ENCODE measurements at places on chromosomes 16 and 17.
A peak's percentile ranks its signal among the peaks of the same experiment; 100 is the strongest.

GRCh38 chr17:27665549-27665948, 34.6 kb downstream of the LGALS9 start:
- DNase-seq, result no peak

DNA sequence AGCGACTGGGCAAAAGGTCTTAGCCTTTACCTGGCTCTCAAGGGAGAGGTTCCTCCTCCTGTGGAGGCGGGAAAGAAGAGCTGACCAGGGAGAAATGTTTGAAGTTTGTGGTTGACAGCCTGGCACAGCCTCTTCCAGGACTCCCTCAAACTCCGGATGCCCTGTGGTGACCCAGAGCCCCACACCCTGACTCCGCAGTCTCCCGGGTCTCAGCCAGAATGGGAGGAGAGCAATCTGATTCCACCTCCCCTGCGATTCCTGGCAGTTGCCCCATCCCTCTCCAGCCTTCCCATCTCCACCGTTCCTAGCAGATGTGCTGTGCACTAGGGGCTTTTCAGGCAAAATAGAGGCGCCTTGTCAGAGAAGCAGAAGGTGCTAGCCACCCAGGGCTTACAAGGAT, 5.5 kb upstream of the DNAI2 start:
- DNase-seq, result no peak

DNA sequence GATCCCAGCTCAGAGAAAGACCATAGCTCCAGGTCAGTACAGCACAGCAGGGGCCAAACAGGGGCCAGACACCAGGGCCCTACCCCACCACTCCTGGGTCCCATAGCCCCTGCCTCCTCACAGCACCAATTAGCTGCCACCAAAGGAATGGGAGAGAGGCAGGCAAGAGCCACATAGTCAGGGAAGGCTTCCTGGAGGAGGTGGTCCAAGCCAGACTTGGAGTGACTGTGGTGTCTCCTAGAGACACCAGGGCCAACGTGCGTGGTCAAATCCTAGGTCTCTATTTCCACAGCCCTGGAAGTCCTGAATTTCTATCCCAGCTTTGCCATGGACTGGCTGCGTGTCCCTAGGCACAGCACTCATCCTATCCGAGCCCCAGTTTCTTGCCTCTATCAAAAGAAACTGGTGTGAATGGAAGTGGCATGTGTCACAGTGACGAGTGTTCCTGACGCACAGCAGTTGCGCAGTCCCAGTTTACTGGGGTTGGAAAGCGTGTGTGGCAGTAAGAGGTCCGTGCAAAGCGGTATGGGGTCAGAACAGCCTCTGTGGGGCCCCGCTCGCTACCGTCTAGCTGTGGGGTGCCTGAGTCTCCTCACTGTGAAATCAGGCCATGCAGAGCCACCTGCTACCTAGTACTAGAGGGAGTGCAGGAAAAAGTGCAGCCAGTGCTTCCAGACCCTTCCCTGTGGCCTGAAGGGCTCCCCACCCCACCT, 23.5 kb downstream of the KCNJ12 start:
- no peak for DNase-seq

GRCh38 chr17:82351254-82351712, 7.8 kb upstream of the TEX19 start:
- no peak for DNase-seq

DNA sequence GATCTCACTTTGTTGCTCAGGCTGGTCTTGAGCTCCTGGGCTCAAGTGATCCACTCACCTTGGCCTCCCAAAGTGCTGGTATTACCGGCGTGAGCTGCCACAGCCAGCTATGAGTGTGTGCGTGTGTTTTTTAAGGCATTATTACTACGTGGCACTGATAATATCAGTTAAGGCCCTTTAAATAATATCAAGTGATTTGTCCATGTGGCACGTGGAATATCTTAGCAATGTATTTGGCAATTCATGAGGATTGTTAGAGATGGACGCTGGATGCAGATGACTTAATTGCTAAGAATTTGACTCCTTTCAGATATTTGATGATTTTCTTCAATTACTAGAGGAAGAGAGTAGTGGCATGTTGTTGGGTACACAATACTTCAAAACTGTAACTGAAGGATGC, 25.5 kb upstream of the PMP22 start:
- no peak for DNase-seq

GRCh38 chr17:66583112-66583748, 251.7 kb upstream of the CACNG5 start:
- no peak for DNase-seq

GRCh38 chr16:66052745-66053144, 313.7 kb upstream of the CDH5 start:
- no peak for DNase-seq

DNA sequence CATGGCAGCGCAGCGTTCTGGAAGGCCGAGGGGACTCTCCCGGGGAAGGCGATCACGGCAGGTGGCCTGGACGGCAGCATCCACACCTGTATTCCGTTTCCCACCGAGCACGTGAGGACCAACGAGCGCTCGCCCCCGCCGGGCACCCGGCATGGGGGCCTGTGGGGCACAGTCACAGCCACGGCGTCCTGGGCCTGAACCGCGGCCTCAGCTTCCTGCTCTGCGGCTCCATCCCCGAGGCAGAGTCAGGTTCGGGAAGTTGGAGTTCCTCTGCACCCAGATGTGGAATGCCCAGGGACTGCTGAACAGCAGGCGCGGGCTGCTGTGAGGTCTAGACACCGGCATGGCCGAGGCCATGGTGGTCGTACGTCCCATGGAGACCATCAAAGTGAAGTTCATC, 1713.9 kb downstream of the TP53TG3F start:
- DNase-seq, result no peak

DNA sequence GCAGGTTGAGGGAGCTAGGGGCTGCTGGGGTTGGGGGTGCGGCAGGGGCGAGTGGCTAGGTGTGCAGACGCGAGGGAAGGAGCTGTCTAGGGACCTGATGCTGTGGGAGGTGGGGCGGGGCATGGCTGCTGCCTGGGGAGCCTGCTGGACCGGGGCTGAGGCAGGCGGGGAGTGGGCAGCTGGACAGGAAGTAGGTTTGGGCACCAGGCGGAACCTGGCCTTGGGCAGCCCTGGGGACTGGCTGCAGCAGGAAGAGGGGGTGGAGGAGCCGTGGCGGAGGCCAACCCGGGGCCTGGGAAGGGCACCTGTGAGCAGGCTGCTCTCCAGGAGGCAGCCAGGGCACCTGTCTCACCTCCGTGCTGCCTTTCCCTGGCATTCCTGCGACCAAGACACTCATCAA, 5.9 kb upstream of the DNASE1L2 start:
- DNase-seq, result no peak

- DNase-seq, result no peak
These were observed 31.0 kb upstream of the DHRS7B start for GRCh38 chr17:21095735-21096134.

DNA sequence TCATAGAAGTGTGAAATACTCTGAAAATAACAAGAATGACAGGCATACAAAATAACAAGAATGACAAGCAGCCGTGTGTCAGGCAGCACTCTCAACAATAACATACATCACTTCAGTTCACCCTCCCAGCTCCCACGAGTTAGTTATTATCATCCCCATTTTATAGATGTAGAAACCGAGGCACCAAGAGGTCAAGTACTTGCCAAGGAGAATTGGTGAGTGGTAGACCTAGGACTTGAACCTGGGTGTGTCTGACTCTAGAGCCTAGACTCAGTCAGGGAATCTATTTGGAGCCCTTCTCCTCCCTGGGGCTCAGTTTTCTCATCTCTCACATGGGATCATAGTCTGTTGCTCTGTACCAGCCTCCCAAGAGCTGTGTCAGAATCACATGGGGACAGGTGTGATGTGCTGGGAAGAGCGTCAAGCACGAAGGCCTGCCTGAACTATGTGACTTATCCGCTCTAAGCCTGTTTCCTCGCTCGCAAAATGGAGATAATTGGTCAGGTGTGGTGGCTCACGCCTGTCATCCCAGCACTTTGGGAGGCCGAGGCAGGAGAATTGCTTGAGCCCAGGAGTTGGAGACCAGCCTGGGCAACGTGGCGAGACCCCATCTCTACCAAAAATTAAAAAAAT, 19.4 kb upstream of the PHOSPHO1 start:
- DNase-seq, result no peak

DNA sequence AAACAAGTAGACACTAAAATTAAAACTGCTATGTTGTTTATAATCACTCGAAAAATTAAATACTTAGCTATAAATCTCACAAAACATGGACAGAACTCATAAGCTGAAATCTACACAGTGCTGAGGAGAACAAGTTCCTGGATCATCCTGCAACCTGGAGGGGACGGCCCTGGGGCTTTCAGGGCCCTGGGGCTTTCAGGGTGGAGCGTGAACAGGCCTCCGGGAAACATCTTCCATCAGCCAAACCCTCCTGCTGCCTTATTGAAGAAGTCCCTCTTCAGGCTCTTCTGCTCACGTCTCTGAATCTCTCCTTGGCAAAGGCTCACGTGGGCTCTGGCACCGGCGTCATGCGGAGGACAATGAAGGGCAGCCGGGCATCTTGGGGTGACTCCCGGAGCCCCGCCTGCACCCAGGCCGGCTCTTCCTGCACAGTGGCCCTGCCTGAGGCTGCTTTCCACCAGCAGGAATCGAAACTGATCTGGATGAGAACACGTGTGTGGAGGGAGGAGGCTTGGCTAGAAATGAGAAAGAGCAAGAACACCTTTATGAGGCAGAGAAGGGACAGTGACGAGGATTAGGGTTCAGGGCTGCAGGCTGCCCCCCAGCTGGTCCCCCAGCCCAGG, 127.3 kb downstream of the CDRT15L2 start:
- no peak for DNase-seq

DNA sequence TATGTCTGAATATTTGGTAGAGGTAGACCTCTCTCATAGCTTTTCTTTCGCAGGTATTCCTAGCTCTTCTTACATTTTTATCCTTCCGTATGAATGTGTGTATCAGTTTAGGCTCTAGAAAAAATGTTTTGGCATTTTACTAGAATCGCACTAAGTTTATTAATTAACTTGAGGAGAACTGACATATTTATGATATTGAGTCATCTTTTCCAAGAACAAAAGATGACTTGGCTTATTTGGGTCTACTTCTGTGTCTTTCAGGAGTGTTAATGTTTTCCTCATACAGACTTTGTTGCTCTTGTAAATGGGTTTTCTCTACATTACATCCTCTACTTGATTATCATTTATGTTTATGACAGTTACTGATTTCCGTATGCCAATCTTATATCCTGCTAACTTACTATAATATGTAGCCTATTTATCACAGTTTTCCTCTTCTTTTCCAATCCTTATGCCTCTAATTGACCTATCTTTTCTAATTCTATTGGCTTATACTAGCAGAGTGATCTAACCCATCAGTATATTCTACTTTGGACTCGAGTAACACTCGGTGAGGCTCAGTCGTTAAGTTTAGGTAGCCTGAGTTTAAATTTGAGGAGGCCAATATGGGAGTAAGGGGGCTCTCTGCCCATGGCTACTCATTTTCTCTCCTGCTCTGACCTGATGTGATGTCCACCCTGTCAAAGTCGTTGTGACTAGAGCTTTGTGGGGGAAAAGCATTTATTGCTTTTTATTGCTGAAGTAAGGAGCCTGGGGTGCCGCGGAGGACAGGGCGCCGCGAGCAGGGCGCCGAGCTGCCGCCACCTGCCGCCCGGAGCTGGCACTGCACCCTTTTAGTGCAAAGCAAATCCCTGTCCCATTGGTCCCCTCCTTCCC, 20.0 kb downstream of the ST6GALNAC1 start:
- peak; percentile 70 for DNase-seq

GRCh38 chr17:57895382-57896060, 45.7 kb upstream of the MRPS23 start:
- peak; percentile 56 for DNase-seq

GRCh38 chr17:42818379-42818778, 5.7 kb downstream of the BECN1 start:
- DNase-seq, result no peak

DNA sequence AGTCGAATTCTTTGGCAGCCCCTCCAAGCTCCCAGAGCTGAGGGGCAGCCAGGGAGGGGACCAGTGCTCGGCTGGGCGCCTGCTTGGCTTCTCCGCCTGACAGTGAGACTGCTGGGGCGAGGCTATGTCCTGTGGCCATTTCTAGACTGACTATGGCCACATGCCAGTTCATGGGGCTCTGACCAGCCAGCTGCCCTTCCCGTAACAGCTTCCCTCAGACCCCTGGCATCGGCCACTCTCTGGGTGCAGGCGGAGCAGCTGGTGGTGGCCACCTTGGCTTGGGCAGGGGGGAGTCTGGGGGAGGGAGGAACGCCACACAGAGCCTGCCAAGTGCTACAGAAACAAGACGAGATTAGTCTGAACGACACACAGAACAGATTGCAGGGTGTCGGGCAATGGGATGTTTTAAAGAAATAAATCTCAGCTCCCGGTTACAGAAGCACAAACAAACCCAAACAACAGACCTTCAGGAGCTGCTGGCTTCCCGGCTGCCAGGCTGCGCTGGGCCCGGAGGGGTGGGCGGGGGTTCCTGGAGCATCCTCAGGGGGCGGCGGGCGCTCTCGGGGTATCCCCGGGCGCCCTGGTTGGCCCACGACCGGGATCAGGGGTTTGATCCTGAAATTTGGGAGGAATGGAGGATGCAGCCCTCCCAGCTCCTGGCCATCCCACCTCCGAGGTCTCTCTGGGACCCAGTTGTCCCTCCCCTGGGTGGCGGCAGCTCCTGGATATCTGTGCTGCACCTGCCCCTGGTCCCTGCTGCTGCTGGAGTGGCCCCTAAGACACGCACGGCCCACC, 34.5 kb downstream of the TBC1D16 start:
- no peak for DNase-seq

DNA sequence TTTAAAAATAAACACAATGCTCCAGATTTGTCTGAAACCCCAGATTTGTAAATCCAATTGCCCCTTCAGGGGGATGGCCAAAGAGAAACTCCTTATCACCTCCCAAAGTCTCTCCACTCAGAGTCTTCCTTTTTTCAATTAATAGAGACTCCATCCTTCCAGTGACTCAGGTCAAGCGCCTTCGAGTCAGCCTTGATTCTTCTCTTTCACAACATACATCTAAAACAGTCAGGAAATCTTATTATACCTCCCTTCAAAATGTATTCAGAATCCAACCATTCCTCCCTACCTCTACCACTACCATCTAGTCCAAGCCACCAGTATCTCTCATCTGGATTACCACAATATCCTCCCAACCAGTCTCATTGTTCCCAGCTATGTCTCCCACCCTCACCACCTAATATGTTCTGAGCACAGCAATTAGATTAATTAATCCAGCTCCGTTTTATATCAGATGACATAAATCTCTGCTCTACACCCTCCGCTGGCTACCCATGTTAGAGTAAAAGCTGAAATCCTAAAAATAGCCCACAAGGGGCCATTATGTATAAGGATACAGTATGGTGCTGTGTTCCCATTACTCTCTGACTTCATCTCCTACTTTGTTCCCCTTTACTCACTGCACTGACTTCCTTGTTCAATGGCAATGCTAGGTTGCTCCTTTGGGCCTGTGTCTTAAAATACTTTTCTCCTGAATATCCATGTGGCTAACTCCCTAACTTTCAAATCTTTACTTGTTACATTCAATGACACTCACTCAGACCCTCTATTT, 11.8 kb downstream of the SIAH1 start:
- no peak for DNase-seq

- DNase-seq, result no peak
These were observed 1001.6 kb upstream of the CDH8 start for GRCh38 chr16:63037761-63038396.

DNA sequence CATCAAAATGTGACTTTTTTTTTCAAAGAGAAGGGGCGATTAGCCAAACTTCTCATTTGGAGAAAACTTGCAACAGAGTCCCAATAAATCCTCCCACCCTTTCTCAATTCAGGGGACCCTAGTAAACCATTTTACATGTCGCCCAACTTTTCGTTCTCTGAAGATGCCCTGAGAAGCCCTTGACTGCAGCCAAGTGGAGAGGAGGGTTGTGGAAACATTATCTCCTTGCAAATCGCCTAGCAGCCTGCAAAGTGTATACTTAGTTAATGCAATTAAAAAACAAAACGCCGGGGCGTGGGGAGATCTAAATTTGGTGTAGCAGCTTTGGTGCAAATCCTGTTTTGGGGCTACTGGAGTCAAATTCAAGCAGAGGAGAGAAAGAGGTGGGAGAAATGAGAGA, 1.2 kb upstream of the SHISA9 start:
- no peak for DNase-seq
